IPS DF 19.7 (cell line): ENCODE measurements at places on chromosomes 16 and 17.

DNA sequence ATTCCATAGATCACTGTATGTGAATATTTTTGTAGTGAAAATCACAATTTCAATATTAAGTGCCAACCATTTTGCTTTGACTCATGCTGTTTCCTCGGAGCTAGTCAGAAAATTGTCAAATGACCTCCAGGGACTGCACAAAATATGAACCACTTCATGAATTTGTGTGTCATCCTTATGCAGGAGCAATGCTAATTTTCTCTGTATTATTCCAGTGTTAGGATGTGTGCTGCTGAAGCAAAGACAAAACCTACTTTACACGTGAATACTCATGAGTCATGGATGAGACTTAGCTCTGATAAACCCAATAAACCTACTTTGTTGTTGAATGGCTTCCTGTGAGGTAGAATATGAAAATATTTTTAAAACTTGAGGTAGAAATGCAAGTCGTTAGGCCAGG is 65.2 kb downstream of the SHCBP1 start:
- no peak for DNase-seq

GRCh38 chr17:73799781-73800627 is 155.8 kb upstream of the SDK2 start:
- DNase-seq = no peak

DNA sequence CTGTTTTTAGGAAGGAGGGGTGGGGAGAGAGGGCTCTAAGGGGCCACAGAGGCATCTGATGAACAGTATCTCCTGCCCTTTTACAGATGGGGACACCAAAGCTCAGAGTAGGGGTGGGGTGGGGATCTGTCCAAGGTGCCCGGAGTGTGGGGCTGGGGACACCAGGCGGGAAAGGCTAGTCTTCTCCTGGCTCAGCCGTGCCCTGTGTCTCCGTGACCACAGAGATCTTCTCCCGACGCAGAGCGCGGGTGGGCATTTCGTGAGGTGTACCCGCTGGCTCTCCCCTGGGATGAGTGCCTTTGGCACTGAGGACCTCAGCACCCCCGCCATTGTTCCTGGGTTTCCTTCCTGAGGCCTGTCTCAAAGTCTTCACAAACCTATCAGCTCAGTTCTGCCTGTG is 209.6 kb downstream of the NTN1 start:
- DNase-seq = no peak

DNA sequence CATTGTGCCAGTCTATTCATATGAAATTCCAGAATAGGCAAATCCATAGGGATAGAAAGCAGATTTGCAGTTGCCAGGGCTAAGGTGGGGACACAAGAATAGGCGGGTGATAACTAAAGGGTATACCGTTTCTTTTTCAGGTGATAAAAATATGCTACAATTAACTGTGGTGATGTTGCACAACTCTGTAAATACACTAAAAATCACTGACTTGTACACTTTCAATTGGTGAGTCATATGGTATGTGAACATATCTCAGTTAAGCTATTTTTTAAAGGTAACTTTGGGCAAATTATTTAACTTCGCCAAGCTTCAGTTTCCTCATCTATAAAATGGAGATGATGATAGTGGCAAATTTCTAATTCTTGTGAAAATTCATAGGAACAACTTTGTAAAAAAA is 65.9 kb downstream of the CDYL2 start:
- no peak for DNase-seq

DNA sequence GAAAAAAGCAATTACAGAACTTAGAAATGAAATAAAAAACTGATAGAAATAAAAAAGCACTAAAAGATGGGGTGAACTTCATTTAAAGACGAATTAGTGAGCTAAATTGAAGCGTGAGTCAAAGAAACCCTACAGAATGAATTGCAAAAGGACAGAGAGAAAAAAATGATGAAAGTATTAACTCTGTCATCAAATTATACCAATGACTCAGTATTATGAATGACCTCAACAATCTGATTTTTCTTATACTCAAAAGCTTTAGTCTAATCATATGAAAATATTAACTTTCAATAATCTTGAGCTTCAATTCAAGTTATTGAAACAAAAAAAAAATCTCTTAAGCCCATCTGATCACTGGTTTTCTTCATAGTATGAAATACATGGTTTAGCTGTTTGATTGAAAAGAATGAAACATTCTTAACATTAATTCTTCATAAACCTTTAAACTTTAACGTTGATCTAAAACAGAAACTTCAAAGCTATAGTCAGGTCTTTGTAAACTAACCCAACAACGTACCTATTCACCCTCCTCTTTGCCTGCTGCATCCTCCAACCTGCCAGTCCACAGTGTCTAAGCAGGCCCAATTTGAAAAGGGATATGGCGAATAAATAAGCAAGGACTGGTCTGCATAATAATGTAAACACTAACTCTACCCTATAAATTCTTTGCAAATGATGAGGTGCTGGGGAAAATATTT is 6.6 kb downstream of the ABCA5 start:
- DNase-seq = no peak

DNA sequence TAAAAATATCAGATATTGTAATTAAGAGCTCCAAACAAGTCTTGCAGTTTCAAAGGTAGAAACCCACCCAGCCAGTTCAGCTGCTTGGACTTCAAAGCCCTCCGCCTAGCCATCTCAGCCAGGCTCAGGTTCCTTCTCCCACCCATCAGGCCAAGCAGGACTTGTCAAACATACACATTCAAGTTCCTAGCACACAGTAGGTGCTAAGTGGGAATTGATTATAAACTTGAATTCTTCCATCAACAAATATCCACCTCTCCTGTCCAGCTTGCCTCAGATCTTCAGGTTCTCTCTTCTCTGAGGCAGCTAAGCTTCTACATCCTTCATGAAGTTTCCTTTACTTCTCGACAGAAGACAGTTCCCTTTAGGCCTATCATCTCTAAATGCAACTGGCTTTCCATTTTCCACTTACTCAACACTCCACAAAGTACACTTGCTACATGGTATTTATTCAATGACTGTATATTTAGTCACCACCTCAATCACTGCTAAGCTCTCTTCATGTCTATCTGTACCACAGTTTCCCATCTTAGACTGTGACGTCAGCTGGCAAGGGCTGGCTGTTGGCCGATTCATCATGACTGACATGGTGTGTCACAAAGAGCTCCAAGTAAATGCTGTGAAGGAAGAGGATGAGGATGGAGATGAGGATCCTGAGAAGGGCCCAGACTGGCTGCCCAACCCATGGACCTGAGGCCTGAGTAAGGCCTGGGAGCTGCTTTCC is 13.3 kb upstream of the COG7 start:
- DNase-seq = no peak

DNA sequence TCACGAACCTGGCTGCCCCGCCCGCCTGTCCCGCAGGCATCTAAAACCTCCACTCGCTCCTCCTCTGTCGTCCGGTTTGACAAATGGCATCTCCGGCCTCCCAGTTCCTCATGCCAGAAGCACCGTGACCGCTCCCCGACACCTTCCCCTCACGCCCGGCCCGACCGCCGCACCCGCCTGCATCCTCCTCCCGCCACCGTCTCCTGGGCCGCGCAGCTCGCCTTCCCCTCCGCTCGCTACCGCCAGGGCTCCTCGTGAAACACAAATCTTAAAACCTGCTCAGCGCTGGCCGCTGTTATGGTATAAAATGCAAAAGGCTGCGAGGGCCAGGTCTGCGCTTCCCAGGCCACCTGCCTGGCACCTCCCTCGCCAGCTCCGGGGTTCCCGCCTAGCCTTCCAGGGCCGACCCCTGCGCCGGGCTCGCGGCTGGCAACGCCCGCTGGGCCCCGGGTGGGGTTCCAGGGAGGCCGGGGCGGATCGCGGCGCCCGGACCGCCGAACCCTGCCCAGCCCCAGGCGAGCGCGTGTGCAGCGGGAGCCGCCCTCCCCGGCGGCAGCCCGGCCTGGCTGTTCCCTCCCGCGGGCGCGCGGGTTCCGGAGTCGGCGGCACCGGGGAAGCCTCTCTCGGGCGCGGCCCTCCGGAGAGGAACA is 488 bp downstream of the SPSB3 start:
- no peak for DNase-seq

GRCh38 chr16:27424772-27425498 is 23.0 kb downstream of the IL21R start:
- DNase-seq = no peak

GRCh38 chr17:11216976-11217375 is 24.0 kb upstream of the SHISA6 start:
- no peak for DNase-seq

DNA sequence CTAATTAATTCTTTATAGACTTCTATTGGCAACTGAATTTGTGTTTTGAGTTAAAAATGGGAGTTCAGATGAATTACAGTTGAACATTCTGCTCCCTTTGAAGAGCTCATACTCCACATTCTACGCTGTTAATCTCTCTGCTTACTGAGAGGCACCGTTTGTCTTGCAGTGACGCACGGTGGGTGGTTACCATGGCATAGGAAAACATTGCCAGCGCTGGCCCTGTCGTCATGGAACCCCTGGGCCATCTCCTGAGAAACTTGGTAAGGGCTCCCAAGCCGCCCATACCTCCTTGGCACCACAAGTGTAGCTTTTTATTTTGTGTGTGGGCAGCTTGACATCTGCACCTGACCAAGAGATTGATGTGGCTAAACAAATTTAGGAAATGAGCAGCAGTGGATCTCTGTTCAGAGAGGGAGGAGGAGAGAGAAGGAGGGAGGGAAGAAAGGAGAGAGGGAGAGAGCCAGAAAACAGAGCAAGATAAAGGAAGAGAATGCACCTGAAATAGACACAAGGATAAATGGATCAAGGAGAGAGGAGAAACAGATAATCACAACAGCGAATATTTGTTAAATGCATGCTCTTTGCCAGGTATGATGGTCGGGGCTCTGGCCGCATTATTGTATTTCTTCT is 398.5 kb downstream of the HAPSTR1 start:
- DNase-seq = no peak

GRCh38 chr17:16474012-16474725 is 17.8 kb downstream of the LRRC75A start:
- DNase-seq = no peak

DNA sequence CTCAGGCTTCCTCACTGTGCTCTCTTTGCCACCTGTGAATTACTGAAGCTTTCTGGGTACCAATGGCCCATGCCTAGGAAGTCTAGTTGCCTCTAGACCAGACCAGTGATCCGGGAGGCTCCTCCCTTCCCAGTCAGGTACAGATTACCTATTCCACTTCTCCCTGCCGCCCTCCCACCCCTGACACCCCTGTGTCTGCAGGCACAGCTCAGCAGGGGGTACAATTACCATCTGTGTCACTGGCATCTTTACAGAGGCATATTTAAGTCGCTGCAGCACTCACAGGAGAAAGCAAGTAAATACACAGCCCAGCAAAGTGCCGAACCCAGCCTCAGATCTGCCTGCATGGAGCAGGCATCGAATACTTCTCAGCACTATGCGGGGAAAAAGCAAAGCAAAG is 5.3 kb upstream of the WSCD1 start:
- no peak for DNase-seq

- no peak for DNase-seq
Measured at GRCh38 chr17:27320222-27320560, 26.3 kb downstream of the WSB1 start.

GRCh38 chr17:34816848-34817247 is 144.4 kb downstream of the CCT6B start:
- no peak for DNase-seq

- DNase-seq = no peak
Measured at GRCh38 chr17:47628014-47628566, 21.6 kb upstream of the KPNB1 start.

GRCh38 chr16:24745391-24745790 is 15.9 kb downstream of the TNRC6A start:
- no peak for DNase-seq

DNA sequence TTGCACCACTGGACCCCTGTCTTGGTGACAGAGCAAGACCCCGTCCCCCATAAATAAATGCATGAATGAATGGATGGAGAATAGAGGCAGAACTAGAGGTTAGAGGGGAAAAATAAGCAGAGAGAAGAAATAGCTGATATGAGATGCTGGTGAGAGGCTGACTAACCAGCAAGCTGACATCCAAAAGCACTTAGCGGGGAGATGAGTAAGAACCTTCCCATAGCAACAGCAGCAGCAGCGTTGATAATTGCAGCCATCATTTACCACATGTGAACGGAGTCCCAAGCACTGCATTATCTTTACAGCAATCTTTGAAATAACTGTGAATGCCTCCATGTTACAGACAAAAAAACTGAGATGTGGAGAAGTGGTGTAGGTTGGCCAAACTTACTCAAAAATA is 777.3 kb upstream of the EEF2KMT start:
- DNase-seq = no peak

DNA sequence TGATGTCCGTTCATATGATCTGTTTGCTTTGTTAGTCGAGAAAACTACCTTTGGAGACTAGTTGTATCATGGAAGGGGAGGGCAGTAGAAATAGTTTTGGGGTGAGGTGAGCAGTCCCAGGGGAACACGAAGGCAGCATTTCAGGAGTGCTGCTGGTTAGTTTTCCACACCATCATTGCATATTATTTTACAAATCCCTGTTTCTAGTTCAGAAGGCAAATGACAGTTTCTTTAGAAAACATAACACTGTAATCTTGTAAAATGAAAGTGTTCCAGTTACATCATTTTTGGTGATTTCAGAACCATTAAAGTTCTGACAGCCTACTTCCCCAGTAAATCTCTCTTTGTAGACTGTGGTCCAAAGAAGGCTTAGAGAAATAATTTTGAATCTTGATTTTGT is 25.4 kb downstream of the BANP start:
- no peak for DNase-seq

DNA sequence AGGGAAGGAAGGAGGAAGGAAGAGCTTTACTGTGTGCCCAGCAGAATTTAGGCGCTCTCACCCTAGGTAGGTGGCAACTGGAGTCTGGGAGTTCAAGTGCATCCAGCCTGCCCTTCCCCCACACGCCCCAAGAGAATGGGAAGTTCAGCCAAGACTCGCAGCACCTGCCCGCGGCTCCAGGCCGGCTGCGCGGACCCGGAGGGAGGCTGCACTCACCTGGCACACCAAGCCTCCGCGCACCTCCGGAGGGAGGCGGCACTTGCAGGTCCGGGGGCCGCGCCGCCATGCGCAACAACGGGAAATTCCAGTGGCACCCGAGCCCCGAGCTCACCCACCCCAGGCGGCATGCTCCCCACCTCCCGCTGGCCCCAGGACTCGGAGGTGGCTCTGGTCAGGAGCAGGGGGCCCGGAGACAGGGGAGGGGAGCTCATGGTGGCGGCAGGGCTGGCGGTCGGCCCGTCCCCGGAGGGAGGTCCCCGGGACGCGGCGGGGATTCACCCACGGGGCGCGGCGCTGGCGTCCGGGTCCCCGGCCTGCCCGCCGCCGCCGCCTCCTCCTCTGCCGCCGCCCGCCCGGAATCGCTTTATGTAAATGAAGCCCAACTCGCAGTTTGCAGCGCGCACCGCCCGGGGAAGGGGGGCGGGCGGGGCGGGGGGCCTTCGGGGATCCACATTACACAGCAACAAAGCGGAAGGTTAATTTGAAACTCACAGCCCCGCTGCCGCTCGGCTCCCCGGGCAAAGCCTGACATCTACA is at the start of gene ZFHX3:
Gene ZFHX3 (minus strand): TSS at position 593 of the 756 bp plus-strand sequence. CDS start 87,983 bp downstream, outside the sequence.
- no peak for DNase-seq

DNA sequence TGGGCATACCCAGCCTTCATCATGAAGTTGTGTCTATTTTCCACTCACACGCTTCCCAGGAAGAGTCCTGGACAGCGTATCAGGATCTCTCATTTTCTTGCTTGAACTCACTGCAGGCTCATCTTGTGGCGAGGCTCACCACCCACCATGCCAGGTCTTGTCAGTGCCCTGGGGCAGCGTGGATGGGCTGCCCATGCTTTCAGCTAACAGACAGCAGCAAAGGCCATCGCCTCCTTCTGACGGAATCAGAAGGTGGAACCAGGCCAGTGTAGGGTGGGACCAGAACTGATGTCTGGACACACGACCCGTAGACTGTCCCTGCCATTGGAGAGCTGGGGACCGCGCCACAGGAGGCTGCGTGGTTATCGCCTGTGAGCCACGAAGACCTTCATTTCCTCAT is 169.4 kb downstream of the FOXL1 start:
- no peak for DNase-seq

- no peak for DNase-seq
Measured at GRCh38 chr16:49312389-49312985, 30.8 kb upstream of the CBLN1 start.
